ENCODE measurements at places on chromosomes 7 and 10.

DNA sequence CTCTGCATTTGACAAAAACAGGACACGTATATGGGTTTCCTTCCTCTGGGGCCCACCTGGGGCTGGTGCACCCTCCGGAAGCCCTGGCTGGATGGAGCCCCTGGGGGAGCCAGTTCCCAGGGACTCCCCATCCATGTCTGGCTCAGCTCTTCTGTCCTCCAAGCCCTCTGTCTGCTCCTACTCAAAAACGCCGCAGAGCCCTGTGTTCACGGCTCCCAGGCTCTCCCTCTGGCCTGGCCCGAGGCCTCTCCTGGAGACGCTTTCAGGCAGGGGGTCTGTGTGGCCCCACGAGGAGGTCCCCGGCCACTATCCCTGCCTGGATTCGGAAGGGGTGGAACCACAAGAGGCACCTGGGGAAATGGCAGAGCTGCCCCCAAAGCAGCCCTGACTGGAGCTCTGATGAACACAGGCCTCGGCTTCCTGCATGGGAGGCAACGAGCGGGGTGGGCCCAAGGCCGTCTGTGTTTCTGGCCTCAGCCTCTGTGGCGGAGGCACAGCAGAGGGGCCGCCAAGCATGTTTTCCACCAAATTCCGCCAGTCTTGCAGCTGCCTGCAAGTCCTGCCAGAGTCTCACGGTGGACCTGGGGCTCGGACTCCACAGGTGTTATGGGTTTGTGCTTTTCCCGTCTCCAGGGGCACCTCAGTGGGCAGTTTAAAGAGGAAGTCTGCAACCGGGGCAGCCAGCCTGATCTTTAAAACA is 22.6 kb upstream of the INPP5A start:
- no peak for DNase-seq

GRCh38 chr10:120607016-120607709 is 150.1 kb downstream of the PLPP4 start:
- no peak for DNase-seq

GRCh38 chr10:26739071-26739631 is 41.6 kb downstream of the PDSS1 start:
- no peak for DNase-seq

DNA sequence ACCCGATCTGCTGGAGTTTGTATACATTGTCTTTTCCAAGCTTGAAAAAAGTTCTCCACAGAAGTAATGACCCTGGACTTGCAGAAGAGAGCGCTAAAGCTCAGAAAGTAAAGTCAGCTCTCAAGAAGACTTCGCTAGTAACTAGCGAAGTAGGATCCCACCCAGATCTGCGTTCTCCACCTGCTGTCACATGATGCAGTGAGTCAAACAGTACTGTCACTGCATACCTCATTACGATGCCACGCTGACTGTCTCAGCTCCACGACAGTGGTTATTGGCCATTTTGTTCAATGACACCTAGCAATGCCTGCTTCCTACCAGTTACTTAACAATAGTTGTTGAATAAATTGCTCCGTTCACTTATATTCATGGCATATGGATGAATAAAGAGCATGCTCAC is 29.7 kb upstream of the SEC61G start:
- DNase-seq = no peak

DNA sequence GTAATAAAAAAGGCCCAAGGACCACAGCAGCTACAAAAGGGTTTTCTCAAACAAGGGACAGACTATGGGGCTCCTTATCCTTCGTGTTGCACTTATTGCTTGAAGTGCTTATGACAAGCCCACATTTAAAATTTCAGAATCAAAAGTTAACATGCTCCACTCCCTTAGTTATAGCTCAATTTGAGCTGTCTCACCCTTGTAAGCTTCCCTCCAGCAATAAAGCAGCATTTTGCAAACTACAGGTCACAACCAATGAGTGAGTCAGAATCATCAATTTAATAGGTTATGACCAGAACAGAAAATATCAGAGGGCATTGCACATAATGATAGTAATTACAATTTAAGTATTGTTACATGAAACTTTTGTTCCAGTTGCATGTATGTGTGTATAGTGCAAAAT is 53.0 kb downstream of the IMMP2L start:
- DNase-seq = no peak

All from activated T-helper 1 cell treated with Interleukin-2 at 50 U/mL for 16 hours (primary cell).